Amniotic epithelial cell (primary cell): ENCODE measurements at places on chromosomes 5 and 9.
A peak's percentile ranks its signal among the peaks of the same experiment; 100 is the strongest.

GRCh38 chr9:93306081-93306480 is 122.1 kb downstream of the WNK2 start:
- DNase-seq = no peak

GRCh38 chr9:85900504-85901201 is 40.3 kb upstream of the NAA35 start:
- DNase-seq = peak; percentile 50

DNA sequence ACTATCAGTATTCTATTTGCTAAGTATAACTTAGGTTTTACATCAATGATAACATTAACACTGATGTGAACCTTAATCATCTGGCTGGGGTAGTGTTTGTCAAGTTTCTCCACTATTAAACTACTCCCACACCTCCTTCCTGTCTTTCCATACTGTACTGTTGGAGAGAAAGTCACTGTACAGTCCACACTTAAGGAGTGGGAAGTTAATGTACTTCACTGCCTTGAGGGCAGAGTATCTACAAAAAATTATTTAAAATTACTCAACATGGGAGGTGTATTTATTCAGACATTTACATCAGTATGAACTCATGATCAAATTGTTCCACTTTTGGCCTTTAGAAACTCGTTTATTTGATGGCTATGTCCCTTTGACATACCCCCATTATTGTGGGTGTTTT is 11.9 kb downstream of the UHRF2 start:
- no peak for DNase-seq

GRCh38 chr9:136952321-136952850 is 313 bp downstream of the LCN12 start:
- no peak for DNase-seq

GRCh38 chr9:120571443-120572257 is 8.3 kb downstream of the CDK5RAP2 start:
- DNase-seq = peak; percentile 91

DNA sequence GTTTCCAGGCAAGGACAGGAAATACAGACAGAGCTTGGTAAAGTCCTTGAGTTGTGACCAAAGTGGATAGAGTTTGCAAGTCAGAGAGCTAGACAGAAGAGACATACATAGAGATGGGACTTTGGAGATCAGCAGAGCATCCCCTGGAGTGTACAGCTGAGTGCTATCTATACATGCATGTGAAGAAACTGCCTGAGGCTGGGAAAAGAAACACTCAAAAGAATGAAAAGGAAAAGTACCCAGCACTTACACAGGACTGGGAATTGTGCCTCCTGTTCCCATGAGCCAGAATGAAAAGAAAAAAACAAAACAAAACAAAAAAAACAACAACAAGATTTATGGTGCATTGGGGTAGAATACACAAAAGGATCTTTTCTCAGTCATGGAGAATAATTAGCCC is 606.4 kb downstream of the ZNF608 start:
- no peak for DNase-seq

DNA sequence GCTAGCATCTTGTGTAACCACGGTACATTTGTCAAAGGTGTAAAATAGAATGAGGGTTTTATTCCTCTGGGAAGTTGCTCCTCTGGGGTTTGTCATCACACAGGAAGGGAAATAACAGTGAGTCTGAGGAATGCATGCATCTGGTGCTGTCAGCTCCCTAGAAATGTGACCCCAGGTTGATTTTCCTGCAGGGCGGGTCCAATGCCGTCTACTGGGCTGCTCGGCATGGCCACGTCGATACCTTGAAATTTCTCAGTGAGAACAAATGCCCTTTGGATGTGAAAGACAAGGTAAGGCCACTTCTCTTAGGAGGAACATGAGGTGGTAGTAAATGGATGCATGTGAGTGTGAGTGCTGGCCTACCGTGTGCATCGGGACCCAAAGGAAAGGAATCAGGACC is 78.8 kb upstream of the CTSL start:
- peak; percentile 44 for DNase-seq

- no peak for DNase-seq
These were observed 7.1 kb upstream of the PTGES start for GRCh38 chr9:129759804-129760502.

- peak; percentile 77 for DNase-seq
These were observed 950 bp downstream of the RGMB start for GRCh38 chr5:98774192-98775033.

- peak; percentile 71 for DNase-seq
These were observed 52.3 kb downstream of the GGTA1 start for GRCh38 chr9:121447321-121447834.

- DNase-seq = no peak
These were observed 135.5 kb downstream of the BNC2 start for GRCh38 chr9:16735001-16735400.
